ENCODE measurements at places on chromosomes 7 and 10. TPM values are rescaled to one million over a fixed set of nuclear protein-coding genes. Genes with fewer than 3 reads are reported as not detected.
A peak's percentile ranks its signal among the peaks of the same experiment; 100 is the strongest.

DNA sequence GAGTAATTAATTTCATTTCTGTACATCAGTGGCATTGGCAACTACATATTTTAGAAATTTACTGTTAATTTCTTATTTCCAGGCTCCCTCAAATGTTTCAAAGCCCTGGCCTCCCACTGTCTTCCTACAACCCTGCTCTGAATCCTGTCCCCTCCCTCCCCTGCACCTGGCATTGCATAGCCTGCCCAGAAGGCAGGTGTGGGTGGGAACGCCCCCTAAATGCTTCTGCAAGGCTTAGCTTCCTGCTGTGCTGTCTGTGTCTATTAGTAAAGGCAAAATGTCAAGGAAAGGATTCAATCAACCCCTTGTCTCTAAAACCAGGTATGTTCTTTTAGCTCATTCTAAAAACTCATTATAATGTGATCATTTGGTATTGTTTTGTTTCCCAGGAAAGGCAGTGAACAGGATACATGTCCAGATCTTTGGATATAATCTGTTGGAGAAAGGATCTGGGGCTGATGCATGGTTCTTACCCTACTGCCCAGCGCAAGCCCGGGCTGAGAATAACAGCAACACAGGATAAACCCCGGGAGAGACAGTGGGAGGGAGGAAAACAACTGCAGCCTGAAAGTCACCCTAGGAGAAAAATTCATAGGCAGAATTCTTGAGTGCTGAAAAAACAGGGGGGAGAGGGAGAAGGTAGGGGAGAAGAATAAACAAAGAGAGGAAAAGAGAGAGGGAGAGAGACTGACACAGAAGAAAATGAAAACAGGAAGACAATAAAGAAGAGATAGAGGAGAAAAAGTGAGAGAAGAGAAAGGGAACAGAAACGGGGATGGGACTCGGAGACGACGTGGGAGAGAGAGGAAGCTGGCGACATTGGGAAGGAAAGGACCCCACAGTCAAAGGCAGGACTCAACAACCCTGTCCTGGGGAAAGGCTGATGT lies 589 bp downstream of the ZNF488 start:
- DNase-seq, result no peak

DNA sequence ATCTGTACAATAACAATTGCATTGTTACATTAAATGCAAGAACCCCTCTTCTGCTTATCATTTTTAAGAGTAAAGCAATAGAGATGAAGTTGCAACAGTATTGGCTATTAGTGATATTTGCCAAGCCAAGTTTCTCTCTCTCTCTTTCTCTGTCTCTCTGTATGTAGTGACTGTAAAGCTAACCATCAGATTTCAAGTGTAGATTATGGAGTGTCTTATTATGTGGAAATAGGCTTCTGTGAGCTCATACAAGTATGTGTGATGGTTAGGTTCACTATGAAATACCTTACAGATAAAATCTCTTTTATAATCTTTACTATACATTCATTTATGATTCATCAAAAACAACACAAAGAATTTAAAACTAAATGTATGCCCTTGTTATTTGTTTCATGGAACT lies 28.6 kb upstream of the NRP1 start:
- no peak for DNase-seq

Gene OPN1SW
- not detected for total RNA-seq

- no peak for DNase-seq
Observed at GRCh38 chr10:125797994-125798662, 22.5 kb upstream of the MMP21 start.

Gene GJD4
- total RNA-seq, result not detected

DNA sequence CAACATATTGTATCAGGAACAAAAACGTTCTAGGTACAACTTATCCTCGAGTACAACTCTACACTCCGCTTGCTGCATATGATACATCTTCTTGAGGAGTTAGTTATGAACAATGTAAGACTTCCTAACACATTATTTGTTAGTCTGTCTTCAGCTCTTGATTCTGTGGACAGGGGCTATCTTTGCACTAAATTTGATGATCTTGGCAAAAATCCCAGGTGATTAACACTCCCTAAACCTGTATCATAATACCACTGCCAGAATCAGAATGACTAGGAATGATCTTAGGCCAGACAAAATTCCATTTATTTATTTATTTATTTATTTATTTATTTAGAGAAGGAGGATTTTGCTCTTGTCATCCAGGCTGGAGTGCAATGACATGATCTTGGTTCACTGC lies 108.7 kb upstream of the AUTS2 start:
- DNase-seq, result no peak

DNA sequence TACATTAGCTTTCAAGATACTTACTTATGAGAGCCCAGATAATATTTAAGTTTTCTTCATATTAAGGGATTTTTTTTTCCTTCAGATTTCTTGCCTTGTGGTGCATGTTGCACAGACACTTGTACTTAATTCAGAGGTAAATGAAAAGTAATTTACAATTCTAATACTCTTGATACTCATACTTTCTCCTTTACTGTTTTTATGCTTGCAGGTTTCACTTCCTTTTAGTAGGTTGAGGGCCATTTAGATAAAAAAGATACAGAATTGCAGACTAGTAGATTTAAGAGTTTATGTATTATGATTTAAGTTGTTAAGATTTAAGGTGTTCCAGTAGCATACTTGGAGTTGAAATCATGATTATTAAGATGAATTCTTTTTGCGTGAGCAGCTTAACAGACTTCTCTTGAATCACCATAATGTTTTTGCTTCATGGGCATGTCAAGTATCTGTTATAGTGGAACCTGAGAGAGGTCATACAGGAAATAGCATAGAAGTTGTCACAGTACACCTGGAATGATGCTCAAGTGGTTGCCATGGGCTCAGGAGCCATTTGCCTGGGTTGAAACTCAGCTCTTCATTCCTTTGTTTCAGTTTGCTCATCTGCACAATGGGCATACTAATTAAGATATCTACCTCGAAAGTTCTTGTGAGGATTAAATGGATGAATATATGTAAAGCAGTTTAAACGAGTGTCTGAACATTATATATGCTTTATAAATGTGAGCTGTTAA lies 174.8 kb upstream of the PRPS1L1 start:
- no peak for DNase-seq

Gene WEE2
- total RNA-seq, result not detected

Gene TSPAN12
- 0.19 TPM for total RNA-seq

DNA sequence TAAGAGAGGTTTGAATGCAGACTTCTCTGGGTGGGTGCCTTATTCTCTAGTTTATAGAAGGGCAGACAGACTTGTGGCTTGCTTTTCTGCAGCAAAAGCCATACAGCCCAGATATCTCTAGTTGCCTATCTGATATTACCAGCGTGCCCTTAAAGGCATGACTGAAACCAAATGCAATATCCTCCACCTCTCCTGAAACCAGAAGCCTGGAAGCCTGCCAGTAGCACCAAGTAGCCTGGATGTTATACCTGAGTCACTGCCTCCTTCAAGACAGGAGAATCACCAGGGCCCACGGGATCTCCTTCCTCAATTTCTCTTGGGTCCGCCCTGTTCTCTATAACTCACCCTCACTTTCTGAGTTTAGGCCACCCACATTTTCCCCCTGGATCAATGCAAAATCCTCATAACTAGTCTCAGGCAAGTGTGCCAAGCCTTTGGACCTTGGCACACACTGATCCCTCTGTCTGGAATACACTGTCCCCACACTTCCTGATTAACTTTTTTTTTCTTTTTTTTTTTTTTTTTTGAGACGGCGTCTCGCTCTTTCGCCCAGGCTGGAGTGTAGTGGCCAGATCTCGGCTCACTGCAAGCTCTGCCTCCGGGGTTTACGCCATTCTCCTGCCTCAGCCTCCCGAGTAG lies 638.4 kb downstream of the GALNT17 start:
- no peak for DNase-seq

- DNase-seq, result no peak
Observed at GRCh38 chr7:99036546-99037111, 107.3 kb downstream of the SMURF1 start.

- no peak for DNase-seq
Observed at GRCh38 chr7:46900312-46901263, 681.3 kb downstream of the TNS3 start.

GRCh38 chr7:78578686-78579085 lies 780.1 kb downstream of the PHTF2 start:
- no peak for DNase-seq

DNA sequence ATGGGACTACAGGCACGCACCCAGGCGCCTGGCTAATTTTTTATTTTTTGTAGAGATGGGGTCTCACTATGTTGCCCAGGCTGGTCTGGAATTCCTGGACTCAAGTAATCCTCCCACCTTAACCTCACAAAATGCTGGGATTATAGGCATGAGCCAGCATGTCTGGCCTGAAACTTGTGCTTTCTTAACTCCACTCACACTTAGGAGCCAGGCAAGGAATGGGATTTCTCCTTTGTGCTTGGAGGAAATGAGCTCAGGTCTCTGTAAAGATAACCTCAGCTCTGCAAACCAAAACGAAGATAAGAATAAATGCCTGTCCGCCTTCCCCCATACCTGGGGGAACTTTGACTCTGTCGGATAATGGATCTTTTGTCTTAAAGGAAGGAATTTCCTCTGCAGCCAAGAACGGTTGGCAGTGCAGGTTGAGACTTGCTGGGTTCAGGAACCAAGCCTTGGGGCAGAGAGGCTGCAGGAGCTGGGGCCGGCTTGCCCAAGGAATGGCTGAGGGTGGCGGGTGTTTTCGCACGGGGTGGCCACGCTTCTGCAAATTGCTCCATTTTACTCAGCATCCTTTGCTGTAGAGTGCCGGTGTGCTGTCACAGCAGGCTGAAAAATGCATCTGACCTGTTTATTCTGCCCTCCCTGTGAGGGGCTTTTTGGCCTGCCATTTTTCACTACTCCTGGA lies 174.2 kb downstream of the KIAA1217 start:
- DNase-seq, result peak; percentile 51
